Forelimb muscle (tissue), 1 donor: ENCODE measurements at places on chromosomes 16 and 17.
A peak's percentile ranks its signal among the peaks of the same experiment; 100 is the strongest.

GRCh38 chr17:17401271-17401781 is 75.5 kb upstream of the MED9 start:
- DNase-seq = no peak

- DNase-seq = no peak
Observed at GRCh38 chr16:24850289-24850938, 4.7 kb downstream of the SLC5A11 start.

DNA sequence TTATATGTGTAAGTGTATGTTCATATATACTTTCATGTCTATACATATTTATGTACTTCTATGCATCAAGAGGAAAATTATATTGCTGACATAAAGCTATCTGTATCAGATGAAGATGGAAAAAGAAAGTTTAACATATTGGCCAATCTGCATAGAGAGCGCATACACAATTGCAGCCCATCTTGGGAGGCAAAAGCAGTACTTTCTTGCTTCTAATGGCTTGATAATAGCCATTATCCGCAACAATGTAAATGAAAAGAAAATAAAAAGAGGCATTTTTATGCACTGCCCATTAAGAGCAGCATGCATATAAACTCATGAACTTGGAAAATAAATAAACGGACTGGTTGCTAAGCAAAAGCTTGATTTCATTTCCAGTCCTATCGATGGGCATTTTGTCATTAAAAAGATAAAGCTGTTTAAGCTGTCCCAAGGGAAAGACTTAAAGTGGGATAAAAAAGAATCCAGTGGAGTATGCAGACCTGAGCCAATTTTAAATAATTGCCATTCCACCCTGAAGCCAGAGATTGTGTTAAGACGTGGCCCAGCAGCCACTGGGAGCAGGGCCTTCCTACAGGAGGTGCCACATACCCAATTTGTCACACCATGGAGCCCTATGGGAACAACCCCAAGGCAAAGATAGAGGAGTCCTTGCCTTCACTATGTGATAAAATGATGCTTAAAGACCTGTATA is 183.6 kb upstream of the CDH11 start:
- no peak for DNase-seq

DNA sequence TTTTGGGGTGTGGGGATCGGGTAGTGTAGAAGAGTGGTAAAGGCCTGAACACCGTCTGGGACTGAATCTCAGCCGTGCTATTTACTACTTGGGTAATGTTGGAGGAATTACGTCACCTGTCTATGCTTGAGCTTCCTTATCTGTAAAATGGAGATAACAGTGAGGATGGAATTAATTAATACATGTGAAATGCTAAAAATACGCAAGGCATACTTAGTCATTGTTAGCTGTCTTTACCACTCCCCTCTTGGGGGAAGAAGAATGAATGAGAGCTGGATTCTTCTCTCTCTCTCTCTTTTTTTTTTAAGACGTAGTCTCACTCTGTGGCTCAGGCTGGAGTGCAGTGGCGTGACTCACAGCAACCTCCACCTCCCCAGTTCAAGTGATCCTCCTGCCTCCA is 41.1 kb upstream of the TANGO6 start:
- DNase-seq = no peak

GRCh38 chr17:41579484-41580243 is 7.0 kb downstream of the KRT14 start:
- peak; percentile 36 for DNase-seq

DNA sequence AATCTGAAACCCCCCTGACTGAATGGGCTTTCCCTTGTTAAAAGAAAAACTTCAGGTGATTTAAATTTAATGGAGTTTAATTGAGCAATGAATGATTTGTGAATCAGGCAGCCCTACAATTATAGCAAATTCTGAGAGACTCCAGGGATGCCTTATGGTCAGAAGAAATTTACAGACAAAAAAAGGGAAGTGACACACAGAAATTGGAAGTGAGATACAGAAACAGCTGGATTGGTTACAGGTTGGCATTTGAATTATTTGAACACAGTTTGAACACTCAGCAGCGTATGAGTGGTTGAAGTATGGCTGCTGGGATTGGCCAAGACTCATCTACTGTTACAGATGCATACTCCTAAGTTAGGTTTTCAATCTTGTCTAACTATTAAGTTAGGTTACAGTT is 19.0 kb upstream of the CPHXL start:
- no peak for DNase-seq

DNA sequence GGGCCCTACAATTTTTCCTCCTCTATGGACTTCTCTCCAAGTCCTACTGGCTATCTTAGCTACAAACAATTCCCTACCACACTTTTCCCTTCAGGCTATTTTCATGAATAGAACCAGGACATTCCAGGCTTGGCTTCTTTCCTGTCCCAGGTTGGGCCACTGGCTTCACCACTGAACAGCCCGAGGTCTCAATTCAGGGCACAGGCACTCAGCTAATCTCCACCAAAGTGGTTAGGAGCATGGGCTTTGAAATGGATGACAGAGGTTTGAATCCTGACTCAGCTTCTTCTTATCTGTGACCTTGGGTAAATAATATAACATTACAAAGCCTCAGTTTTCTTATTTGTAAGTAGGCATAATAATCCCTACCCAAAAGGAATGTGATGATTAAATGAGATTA is 50.9 kb upstream of the ZNF629 start:
- no peak for DNase-seq

DNA sequence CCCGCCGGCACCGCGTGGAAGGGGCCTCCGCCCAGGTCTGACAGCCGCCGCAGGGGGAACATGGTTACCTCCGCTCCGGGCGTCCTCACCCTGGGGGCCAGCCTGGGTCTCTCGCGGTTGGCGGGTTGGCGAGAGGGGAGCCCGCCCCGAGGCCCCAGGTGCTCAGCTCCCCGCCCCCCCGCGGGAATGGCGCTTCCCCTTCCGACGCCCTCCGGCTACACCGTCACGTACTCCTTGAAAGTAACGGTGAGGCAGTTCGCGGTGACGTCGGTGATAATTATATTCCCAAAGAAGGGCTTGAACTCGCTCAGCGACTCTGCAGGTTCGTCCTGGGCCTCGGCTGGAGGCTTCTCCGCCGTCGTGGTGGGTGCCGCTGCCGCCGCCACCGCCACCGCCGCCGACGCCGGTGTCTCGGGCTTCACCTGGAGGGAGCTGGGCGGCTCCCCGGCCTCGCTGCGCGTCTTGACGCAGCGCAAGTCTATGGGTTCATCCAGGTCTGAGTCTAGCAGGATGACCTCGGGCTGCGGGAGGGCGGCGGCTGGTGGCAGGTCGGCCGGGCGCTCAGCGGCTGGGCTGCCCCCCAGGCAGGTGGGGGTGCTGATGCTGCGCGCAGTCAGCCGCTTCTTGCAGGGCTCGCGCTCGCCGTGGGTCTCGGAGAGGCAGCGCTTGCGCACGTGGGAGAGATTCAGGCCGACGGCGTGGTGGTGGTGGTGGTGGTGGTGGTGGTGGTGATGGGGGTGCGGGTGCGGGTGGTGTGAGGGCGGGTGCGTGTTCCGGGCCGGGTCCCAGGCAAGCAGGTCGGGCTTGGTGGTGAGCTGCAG is 5.3 kb downstream of the CBX4 start:
- no peak for DNase-seq

GRCh38 chr16:1150511-1150982 is 2.4 kb upstream of the CACNA1H start:
- no peak for DNase-seq

- DNase-seq = no peak
Observed at GRCh38 chr17:35944151-35944550, 638 bp upstream of the LYZL6 start.

DNA sequence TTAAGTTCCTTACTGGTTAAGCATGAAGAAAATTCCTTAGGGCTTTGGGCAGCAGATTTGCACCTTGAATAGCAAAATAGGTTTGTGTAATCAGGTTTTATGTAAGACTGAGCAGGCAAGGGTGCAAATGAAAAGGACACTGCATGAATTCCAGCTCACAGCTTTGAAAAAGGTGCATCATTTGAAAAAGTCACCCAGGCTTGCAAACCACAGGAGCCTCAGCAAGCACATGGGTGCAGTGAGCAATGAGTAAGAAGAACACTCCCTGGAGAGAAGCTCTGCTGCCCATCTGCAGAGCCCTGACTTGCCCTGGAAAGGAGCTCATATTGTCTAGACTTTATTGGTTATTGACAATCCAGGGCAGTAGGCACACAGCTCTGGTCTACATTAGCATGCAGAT is 165.6 kb upstream of the KCNJ16 start:
- DNase-seq = no peak

- no peak for DNase-seq
Observed at GRCh38 chr16:27928542-27928941, 135.0 kb downstream of the GSG1L start.

DNA sequence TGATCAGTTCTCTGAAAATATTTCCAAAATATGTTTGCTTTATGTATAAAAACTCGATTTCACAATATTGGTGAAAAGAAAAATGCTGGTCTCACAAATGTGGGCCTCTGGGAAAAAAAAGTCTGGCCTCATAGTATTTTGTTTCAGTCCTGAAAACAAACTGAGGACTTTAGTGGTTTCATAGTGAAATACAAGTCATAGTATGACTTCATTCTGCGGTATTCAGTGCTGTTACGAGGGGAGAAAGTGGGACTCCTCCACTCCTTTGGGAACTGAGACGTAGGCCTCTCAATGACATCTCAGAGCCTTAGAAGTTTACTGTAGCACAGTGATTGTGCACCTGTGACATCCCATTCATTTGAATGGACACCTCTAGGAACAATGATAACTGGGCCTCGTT is 56.0 kb downstream of the CYB561 start:
- DNase-seq = no peak

GRCh38 chr17:67125417-67125816 is 81.1 kb downstream of the CACNG1 start:
- DNase-seq = no peak

DNA sequence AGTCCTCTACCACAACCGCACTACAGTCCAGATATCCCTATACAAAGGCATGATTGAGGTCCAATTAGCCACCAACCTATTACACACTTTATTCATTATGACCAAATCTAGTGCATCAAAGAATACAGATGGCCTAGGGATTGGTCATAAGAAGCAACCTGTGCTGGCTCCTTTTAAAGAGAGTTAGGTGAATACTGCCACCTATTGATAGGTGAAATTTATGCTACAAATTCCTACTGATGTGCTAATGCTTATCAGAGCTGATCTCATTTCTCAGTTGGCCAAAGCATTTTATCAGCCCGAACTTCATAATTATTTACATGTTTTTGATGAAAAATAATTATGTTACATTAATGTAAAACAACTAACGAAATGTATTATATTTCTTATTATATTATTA is 166.3 kb downstream of the ANKFN1 start:
- no peak for DNase-seq

DNA sequence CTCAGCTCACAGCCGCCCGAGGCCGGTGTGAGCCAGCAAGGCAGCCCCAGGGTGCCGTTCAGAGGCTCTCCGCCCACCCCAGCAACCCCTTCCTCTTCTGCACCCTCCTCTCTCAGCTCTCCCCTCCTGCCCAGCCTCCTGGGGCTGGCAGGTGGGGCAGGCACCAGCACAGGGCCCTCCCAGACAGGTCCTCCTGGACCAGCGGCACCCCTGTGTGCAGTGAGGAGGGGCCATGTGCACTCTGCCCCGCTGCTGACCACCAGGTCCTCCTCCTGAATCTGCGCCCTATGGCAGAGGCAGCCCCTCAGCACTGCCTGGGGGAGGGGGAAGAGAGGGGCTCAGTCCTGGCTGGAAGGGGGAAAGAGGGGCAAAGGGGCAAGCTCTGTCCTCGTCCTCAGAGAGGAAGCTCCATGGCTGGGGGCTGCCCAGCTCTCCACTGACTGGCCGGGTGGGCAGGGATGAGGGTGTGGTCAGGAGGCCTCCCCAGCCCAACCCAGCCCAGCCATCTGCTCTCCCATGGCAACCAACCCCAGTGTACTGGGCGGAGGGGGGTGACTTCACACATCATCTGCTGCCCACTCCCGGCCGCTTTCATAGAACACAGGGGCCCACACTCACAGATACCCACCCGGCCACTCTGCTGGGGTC is 5.4 kb upstream of the BCAR1 start:
- DNase-seq = no peak

- DNase-seq = no peak
Observed at GRCh38 chr17:75848523-75849278, 4.5 kb upstream of the UNC13D start.

DNA sequence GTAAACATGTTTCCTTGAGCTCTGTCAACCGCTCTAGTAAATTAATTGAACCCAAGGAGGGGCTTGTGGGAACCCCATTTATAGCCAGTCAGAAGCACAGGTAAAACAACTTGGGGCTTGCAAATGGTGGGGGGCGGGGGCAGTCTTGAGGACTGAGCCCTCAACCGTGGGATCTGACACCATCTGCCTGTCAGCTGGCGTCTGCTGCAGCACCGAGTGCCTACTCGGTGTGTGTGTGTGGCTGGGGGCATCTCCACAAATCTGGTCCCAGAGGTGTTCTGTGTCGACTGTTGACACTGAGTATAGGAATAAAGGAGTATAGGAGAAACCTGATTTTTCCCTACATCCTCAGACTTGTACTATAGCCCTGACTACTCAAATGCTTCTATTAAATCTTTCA is 20.6 kb downstream of the CREBBP start:
- no peak for DNase-seq

- no peak for DNase-seq
Observed at GRCh38 chr17:77421630-77421972, 280.8 kb downstream of the SEC14L1 start.

- DNase-seq = no peak
Observed at GRCh38 chr16:57371494-57372371, 557 bp upstream of the CX3CL1 start.

GRCh38 chr17:42354956-42355843 is 33.0 kb downstream of the STAT3 start:
- DNase-seq = no peak

- DNase-seq = no peak
Observed at GRCh38 chr16:12093902-12094301, 117.4 kb downstream of the SNX29 start.

- DNase-seq = no peak
Observed at GRCh38 chr17:43014020-43014648, 7.5 kb downstream of the IFI35 start.

- DNase-seq = no peak
Observed at GRCh38 chr16:83994703-83995102, 26.7 kb downstream of the NECAB2 start.

GRCh38 chr17:15308758-15309157 is 32.6 kb downstream of the TEKT3 start:
- no peak for DNase-seq

GRCh38 chr16:79580453-79581191 is 19.9 kb downstream of the MAF start:
- DNase-seq = no peak

DNA sequence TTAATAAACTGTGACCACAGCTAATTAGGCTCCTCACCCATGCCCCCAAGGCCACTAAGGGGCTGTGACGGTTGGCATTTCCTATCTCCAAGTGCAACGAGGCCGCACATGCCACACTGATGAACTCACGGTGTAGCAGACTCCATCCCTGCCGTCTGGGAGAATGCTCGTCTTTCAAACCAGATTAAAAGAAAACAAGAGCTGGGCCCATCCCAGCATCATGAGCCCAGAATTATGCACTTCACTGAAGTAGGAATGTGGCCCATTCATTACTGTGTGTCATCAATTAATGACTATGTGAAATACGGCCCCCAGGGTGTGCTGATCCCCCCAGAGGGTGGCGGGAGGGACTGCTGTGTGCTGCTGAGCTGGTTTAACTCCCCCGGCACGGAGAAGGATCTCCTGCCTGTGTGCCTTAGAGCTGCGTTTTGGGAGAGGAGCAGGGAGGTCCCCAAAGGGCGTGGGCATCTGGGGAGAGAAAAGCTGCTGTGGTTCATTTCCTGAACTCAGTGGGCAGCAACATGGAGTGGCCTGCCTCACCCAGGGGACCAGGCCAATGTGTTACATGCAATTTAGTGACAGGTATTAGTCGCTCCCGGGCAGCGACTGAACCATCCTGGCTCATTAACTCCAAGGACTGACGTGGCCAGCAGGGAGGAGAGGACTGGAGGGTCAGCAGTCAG is 194.5 kb downstream of the FOXL1 start:
- DNase-seq = no peak
